Fibroblast of gingiva (primary cell): ENCODE measurements at places on chromosomes 2 and 18.

DNA sequence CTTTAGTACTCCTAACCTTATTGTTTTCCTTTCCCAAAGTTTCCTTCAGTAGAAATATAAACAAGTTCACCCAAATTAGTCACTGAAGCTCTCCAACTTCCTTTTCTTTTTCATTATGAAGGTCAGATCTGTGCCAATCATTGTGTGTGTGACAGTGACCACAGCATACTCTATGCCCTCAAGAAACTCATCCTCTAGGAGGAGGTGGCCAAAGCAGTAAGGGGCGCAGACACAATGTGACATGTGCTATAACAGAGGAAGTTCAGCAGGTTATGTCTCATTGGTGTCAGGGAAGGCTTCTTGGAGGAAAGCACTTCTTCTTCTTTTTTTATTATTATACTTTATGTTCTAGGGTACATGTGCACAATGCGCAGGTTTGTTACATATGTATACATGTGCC, 60.0 kb upstream of the PSME4 start:
- no peak for DNase-seq

GRCh38 chr2:51149725-51150124, 117.8 kb upstream of the NRXN1 start:
- DNase-seq = no peak

DNA sequence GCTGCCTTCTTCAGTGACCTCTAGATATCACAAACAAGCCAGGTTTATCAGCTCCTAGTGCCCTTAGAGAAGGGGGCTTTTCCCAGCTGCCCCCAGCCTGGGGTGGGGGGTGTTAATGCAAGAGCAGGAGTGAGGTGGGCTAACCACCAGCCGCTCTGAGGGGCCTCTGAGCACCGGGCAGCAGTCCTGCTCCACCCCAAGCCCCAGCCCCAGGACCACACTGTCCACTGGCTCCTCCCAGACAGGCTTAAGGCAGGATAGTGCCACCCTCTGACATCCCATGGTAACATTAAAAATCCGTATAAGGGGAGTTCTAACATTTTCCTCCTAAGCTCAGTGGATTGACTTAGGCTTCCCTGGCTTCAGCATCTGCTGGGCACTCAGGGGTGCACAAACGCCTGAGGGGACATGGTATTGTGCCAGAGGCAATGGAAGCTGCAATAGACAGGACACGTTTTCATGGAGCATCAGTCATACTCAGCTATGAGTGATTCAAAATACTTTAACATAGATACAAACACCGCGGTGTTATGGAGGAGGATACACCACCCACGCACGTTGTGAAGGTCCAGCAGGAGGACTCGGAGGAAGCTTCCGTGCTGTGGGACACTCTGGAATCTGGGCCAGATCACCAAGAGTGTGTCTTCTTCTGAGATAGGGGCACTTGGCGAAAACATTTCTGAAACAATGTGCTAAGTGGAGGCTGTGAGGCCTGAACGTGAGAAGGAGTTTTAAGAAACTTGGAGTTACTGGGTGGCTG, 112.7 kb upstream of the EPC2 start:
- DNase-seq = no peak

DNA sequence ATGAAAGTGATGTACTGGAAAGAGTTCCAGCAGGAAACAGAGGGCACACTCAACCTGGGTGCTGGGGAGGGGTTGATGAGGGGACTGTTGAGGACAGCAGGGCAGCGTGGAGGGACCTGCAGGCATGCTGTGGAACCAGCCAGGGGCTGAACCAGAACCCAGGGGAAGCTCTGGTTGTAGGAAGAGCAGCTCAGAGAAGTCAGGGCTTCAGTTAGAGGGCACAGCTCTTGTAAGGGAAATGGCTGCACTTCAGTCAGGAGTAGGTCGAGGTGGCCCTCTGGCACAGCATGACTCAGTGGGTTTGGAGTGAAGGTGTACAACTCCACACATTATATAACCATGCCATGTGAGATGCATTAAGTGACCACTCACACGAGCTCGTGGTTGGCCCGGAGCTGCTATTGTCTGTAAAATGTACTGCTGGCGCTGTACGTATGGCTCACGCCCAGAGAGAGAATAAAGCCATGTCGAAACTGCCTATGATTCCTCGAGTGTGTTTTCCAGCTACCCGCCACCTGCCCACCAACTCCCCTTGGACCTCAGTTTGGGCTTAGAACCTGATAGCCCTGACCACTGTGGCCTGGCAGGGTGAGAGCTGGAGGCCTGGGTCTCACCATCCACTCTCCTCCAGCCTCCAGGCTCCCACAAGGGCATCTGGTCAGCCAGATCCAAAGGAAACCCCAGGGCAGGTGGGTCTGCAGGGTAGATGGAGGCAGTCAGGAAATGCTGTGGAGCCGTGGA, 136.5 kb upstream of the HS6ST1 start:
- no peak for DNase-seq

DNA sequence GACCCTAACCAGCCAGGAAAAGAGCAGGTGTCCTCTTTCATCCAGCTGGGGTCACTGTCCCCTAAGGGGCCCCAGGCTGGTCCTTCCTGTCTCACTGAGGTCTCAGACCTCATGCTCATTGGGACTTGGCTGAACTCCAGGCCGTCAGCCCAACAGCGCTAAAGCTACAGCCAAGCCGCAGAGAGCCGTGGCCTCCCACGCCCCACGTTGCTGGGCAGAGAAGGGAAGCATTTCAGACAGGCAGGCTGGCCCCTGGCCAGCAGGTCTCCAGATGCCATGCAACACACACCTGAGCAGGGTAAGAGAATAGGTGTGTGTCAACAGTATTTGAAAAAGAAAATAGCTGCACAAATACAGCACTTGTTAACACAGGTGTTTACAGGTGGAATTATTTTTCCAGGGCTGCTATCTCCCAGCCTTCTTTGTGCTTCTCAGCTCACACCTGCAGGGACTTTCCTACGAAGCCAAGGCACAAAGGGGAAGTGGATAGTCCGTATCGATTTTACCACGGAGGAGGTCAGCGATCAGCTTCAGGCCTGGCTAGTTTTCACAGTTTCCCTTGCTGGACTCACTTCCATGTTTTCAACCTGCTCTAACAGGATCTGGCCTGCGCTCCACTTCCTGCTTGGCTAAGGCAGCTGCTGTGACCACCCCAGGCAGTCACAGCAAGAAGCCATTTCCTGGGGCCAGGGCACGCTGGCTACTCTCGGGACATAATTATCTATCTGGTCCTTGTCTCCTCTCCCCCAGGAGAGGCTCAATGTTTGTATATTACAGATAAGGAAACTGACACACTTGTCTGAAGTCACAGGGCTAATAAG, 156.1 kb upstream of the ID2 start:
- no peak for DNase-seq

DNA sequence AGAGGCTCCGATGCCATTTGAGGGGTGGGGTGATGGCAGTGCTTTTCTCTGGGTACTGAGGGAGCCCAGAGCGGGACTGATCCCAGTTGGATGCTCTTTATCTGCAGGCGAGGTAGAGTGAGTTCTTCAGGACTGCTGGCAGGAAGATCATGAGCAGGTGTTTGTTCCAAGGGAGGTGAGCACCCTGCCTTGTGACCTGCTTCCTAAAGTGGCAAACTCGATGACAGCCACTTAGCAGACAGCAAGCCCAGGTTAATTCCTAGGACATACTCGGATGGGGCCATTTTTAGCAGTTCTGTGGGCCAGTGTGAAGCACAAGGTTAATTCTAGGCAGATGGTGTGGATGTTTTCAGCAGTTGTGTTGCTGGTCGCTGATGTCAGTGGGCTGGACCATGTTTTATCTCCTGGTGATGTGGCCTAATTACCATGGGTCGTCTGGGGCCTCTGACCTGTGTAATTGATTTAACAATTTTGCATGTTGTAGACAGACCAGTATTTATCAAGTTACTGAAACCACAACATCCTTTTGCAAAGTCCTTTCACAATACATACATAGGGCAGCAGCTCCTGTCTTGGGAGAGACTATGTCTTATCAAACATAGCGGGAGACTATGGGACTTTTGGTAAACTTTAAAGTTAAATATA, 4.9 kb downstream of the FKBP1B start:
- DNase-seq = no peak

DNA sequence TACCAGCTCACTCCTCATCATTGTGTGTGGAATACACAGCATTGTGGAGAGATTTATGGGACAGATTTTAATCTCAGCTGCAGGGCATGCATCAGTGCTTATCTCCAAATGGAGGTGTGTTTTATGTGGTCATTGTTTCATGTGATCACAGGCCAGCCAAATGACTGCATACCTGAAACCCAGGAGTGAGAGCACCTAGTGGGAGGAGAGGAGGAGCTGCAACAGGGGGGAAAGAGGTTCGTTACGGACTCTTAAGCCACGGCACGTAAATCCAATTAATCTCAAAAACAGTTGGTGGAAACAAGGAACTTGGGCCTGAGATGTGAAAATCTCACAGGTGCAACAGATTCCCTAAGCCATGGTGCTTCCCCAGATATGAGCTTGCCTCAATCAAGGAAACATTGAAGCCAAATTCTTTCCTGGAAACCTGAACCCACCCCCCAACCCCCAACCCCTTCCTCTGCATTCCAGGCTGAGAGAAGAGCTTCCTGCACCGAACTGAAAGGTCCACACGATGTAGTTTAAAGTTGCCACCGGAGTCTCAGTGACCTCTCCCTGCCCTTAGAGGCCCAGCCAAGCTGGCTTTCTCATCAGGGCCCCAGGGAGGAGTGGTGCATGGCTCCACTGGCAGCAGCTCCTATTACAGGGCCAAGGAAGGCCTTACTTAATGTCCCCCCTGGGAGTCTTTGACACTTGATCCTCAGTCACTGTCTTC, 167.4 kb downstream of the C1D start:
- DNase-seq = peak; percentile 46

- peak; percentile 75 for DNase-seq
Observed at GRCh38 chr2:205407984-205408383, 274.3 kb upstream of the NRP2 start.

GRCh38 chr2:176324862-176325261, 55.6 kb downstream of the MTX2 start:
- DNase-seq = no peak

DNA sequence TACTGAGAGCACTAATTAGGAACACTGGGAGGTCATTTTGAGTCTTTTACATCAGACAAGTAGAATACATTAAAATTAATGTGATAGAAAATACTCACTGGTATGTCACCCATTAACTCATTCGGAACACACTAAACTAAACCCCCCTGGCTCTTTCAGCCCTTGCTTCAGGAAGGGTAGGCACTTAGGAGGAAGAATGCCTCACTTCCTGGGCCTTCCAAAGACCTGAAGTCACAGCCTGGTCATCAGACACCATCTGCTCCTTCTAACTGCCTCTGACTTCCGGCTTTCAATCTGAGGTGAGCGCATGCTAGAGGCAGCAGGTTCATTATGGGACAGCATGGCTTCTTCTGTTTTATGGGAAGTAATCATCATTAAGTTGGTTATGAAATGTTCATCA, 451.4 kb downstream of the PID1 start:
- no peak for DNase-seq

GRCh38 chr2:201980389-201980821, 53.2 kb upstream of the FZD7 start:
- DNase-seq = no peak

GRCh38 chr2:206728277-206729199, 10.3 kb upstream of the DYTN start:
- DNase-seq = no peak

GRCh38 chr2:147630585-147630984, 214.2 kb upstream of the ACVR2A start:
- no peak for DNase-seq

DNA sequence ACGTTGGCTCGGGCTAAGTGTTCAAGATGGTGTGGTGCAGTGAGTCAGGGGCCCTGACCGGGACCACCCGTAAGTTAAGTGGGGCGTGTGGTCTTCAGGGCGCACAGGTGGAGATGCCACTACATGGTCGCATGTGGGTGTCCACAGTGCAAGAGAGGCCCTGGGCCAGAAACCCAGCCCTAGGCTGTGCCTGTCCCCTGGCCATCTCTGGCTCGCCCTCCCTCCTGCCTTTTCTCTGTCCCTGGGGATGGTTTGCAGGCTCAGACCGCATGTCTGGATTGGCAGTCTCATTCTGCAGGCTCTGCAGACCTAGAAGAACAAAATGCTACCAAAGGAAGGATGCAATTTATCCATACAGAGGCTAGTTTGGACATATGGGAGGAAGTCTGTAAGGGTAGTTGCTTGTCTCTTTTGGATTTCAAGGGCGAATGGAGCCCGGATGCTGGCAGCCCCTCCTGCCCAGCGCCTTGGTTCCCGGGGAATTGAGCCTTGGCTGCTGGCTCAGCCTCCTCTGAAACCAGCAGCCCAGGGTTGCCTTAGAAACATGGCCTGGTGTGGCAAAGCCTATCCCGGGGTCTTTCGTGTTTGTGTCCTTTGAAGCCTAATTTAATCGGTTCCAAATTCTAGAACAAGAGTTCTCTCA, 417.5 kb upstream of the HS6ST1 start:
- DNase-seq = no peak

- no peak for DNase-seq
Observed at GRCh38 chr2:236758406-236758805, 188.8 kb downstream of the ACKR3 start.
